ENCODE measurements at places on chromosomes 13 and 19. TPM values are rescaled to one million over a fixed set of nuclear protein-coding genes. Genes with fewer than 3 reads are reported as not detected.

GFY gene
- not detected for total RNA-seq

CGB8 gene
- total RNA-seq = not detected

NR1H2 gene
- total RNA-seq = 49.6 TPM

ANKLE1 gene
- 22.9 TPM for total RNA-seq

LRRC25 gene
- not detected for total RNA-seq

DNA sequence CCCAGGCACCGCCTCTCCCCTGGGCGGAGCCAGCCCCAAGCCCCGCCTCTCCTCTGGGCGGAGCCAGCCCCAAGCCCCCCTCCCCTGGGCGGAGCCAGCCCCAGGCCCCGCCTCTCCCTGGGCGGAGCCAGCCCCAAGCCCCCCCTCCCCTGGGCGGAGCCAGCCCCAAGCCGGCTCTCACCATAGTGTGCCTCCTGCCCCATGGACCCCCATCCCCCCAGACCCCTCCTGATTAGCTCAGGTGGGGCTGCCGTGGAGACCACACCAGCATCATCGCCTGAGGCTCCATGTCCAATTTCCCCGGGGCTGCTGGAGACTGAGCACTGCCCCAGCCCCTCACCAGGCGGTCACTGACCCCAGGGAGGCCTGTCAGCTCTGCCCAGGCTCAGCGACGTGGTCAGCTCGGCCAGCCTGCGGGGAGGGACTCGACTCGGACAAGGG lies 4.2 kb upstream of the MADCAM1 start:
- DNase-seq = peak; percentile 31

- no peak for DNase-seq
Measured at GRCh38 chr19:17078920-17079709, 3.5 kb downstream of the MYO9B start.

DNA sequence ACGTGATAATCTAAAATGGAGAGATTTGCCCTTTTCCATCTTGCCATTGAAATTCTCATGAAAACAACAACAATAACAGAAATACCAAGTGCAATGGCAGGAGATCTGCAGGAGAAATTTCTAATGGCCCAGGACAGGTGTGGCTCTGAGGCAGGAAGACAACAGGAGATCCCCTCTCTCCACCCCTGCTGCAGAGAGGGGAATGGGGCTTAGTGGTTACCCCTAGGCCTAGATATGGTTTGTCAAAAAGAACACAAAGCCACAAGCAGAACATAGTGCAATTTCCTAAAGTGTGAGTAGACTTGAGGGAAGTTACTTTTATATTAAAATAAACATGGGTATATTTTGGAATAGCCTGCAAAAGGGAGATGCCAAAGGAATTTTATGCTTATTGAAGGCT lies 369.5 kb downstream of the KCNRG start:
- no peak for DNase-seq

All from activated naive CD8-positive, alpha-beta T cell treated with anti-CD3 and anti-CD28 coated beads for 36 hours (primary cell).